Mucosa of gallbladder (tissue), 1 donor: ENCODE measurements at places on chromosomes 16 and 17. TPM values are rescaled to one million over a fixed set of nuclear protein-coding genes. Genes with fewer than 3 reads are reported as not detected.

GUCY2D gene
- 0.63 TPM for total RNA-seq

TM4SF5 gene
- 56.9 TPM for total RNA-seq

GPR179 gene
- total RNA-seq, result 0.23 TPM

MYH8 gene
- total RNA-seq, result not detected
